Fibroblast of skin of right biceps (primary cell): ENCODE measurements at places on chromosomes 4 and X.

DNA sequence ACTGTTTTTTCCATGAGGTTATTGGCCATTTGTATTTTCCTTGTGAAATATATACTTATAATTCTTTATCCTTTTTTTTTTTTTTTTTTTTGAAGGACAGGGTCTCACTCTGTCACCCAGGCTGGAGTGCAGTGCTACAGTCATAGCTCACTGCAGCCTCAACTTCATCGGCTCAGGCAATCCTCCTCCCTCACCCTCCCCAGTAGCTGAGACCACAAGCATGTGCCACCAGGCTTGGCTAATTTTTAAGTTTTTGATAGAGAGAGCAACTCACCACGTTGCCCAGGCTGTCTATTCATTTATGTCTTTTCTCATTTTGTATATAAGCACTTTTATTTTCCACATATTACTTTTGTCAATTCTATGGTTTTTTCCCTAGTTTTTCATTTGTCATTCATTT is 16.8 kb downstream of the RBPJ start:
- no peak for DNase-seq

- DNase-seq = no peak
These were observed 850.4 kb upstream of the FRG1 start for GRCh38 chr4:189090174-189090814.

DNA sequence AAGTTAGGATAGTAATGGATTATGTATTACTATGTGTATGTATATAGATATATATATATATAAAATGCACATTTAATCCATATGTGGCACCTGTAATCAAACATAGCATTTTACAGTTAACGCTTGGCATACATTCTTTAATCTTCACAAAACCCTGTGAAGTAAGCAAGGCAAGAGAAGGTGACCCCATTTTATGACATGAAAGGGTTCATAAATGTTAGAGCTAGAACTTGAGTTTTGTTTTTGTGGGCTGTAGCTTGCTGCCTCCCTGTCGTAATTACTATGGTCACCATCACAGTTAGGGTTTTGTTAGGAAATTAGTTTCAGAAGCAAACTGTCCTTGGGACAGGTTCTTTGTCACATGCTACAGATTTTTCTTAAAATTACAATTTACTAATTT is 13.8 kb upstream of the CYP2U1 start:
- no peak for DNase-seq

GRCh38 chr4:20447103-20447502 is 195.4 kb downstream of the SLIT2 start:
- no peak for DNase-seq

- no peak for DNase-seq
These were observed at the start of gene RAI2 for GRCh38 chrX:17860811-17861488. TSS of gene RAI2 (minus strand) at chrX:17861298. CDS start at chrX:17802010, 59,288 bp downstream.
